CD4-positive, alpha-beta memory T cell (primary cell): ENCODE measurements at places on chromosomes 13 and 19. TPM values are rescaled to one million over a fixed set of nuclear protein-coding genes. Genes with fewer than 3 reads are reported as not detected.

Gene CEACAM7
- polyA plus RNA-seq = not detected

Gene GPC6
- polyA plus RNA-seq = not detected

DNA sequence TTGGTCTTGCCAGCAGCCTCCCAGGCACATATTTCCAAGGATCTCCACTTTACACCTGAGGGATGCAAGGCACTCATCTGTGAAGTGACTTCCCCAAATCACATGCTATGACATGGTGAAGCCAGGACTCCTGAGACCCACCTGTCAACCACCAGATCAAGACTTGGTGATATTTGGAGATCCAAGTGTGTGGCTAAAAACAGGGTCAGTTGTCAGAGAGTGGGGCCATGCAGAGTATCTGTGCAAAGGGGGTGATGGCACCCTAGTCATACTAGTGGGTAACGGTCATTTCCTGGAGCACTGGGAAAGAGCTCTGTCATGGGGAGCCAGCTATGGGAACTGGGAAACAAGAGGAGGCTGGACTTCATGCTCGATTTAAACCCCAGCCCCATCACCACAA, 218.4 kb upstream of the IRS2 start:
- no peak for DNase-seq

Gene NFILZ
- not detected for polyA plus RNA-seq

DNA sequence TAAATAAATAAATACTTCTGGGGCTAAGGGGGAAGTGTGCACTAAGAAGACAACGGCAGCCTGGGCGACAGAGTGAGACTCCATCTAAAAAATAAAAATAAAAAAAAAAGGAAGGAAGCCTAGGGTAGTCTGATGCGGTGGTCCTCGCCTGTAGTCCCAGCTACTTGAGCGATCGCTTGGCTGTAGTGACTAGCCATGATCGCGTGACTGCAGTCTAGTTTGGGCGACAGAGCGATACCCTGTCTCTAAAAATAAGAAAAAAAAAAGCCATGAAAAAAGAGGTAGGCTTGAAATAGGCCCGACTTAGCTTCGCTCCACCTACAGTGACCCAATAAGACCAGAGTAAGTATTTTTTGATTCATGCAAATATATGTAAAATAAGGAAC, 661 bp upstream of the BABAM1 start:
- DNase-seq = no peak

GRCh38 chr13:36298535-36299068, 988 bp upstream of the CCDC169 start:
- DNase-seq = no peak

Gene ZNF431
- 10.7 TPM for polyA plus RNA-seq

Gene FOSB
- 17.1 TPM for polyA plus RNA-seq

- DNase-seq = no peak
Measured at GRCh38 chr13:102703726-102704035, 8.8 kb upstream of the METTL21C start.

Gene SIGLECL1
- not detected for polyA plus RNA-seq

GRCh38 chr13:32984857-32985626, 31.2 kb upstream of the KL start:
- DNase-seq = no peak

Gene SERTM1
- polyA plus RNA-seq = not detected

- no peak for DNase-seq
Measured at GRCh38 chr13:99725644-99726043, 224.4 kb downstream of the TM9SF2 start.

GRCh38 chr13:112601371-112601770, 13.4 kb upstream of the TUBGCP3 start:
- DNase-seq = no peak

- no peak for DNase-seq
Measured at GRCh38 chr13:31350560-31350959, 150.8 kb downstream of the B3GLCT start.

- no peak for DNase-seq
Measured at GRCh38 chr19:29639086-29639485, 26.2 kb upstream of the PLEKHF1 start.

DNA sequence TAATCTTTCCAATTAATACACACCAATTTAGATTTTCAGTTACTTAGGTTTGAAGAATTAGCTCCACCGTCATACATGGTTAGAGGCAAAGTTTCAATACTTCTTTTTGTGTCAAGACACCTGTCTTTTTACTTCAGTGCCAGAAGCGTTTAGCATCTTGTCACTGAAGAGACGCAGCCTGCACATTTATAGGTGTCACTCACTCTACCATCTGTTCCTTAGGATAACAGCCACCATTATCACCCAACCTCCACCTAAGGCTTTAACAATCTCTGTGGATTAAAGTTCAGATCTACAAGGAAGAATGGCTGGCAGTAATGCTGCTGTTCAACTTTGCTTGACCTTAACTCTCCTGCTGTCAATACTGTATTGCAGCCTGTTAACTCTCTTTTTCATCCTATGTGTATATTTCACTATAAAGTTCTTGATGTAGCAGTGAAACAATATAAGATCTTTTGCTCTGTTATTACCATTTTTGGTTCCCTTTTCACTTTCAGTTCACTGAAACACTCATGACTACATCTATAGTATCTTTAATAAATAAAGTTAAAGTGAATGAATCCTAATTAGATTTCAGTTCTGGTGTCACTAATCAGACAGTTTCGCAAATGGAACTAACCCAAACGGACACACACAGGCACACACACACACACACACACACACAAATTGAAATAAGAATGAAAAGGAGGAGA, 435.6 kb downstream of the PCDH9 start:
- no peak for DNase-seq

Gene IGFL2
- not detected for polyA plus RNA-seq

DNA sequence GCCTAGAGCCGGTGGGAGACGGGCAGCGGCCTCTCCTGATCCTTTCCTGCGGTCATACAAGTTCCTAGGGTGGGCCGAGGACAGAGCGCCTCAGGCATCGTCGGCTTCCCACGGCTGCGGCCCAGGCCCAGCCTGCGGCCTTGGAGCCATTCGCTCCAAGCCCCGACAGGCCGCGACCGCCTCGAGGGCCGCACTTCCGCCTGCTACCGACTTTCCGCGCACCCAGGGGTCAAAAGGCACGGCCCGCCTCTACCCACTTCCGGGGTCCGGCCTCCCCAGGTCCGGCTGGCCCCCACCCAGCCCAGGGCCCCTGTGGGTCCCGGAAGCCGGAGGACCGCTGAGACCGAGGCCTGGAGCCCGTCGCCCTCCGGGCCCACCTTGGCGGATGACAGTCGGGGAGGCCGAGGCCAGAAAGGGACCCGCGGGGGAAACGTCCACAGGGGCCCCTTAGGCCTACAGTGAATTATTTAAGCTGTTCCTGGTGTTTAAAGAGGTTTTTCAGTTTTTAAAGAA, 16.2 kb downstream of the ZIC2 start:
- DNase-seq = no peak

Gene SULT2A1
- not detected for polyA plus RNA-seq

GRCh38 chr19:51807925-51808324, 13.0 kb downstream of the FPR3 start:
- no peak for DNase-seq

DNA sequence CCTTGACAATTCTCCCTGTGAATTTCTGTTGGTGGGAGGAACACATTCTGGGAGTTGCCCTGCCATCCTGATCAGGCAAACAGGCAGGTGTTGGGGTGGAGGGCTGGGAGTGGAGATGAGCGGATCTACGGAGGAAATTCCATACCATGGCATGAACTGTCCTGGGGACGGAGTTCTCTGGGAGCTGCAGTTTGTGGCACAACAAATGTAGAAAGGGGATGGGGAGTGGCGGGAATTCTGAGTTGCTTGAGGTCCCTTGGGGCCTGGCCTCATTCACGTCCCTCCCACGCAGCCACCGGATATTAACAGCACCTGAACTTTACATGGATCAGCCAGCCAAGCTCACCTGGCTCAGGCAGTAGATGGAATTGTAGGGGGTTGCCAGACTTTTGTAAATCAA, 70.0 kb downstream of the CHST8 start:
- no peak for DNase-seq

Gene PRDX2
- 266 TPM for polyA plus RNA-seq

Gene ZNF888
- 1.2 TPM for polyA plus RNA-seq

- DNase-seq = no peak
Measured at GRCh38 chr13:75908141-75908540, 272.0 kb downstream of the LMO7 start.

Gene CASP14
- 0.09 TPM for polyA plus RNA-seq

- DNase-seq = peak; percentile 86
Measured at GRCh38 chr19:45451131-45451849, 16.5 kb upstream of the FOSB start.

Gene CBLC
- polyA plus RNA-seq = not detected

Gene ZIM2
- not detected for polyA plus RNA-seq

DNA sequence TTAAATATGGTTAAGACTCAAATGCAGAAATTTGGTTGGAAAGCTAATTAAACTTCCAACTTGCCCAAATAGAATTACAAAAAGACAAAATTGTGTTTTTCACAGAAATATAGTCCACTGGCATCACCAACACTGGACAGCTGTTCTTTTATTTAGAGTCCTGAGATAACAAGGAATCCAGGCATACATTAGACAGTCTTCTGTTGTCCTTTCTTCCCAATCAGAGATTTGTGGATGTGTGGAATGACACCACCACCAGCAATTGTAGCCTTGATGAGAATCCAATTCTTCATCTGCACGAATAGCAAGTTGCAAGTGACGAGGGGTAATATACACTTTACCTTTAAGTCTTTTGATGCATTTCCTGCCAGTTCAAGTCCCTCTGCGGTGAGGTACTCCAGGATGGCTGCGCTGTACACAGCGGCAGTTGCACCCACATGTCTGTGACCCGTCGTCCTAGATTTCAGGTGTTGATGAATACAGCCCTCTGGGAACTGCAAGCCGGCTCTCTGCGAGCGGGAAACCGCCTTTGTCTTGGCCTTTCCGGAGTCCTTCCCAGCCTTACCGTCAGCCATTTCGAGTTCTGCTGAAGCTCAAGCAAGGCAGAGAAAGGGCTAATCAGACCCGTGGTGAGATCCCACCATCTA, 14.7 kb downstream of the UBAC2 start:
- peak; percentile 77 for DNase-seq

Gene ZNF600
- polyA plus RNA-seq = 10.9 TPM

DNA sequence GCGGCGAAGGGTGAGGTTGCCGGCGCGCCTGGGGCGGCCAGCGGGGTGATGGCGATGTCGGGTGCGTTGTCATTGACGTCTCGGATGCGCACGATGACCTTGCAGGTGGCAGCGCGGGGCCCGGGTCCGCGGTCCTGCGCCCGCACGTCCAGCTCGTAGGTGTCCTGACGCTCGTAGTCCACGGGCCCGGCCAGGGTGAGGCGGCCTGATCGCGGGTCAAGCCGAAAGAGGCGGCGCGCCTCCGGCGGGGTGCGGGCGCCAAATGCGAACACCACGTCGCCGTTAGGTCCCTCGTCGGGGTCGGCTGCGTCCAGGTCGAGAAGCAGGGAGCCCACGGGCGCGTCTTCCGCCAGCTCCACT, 1.1 kb downstream of the PCDH8 start:
- no peak for DNase-seq

DNA sequence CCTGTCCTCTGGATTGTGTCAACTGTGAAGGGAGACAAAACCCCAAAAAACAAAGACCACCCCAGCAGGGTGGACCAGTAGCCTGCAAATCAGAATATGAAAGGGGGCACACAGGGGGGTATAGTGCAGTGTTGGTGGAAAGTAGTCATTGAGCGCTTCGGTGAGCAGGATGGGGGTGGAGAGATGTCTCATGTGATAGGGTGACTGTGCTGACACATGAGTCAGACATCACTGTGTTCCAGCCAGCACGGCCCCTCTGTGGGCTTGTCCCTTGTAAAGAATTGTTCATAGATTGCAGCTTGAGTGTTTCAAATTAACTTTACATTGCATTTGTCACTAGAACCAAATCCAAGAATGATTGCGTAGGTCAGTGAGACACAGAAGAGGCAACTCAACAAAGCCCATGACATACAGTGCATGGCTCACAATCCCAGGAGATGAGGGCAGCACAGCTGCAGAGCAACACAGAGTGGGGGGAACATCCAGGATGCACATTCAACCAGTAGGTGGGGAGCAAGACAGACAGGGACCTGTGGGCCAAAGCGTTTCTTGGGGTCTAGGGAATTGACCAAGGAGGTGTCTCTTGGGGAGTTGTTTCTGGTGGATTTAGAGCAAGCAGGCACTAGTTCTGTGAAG, 7.5 kb downstream of the ZNF440 start:
- no peak for DNase-seq

DNA sequence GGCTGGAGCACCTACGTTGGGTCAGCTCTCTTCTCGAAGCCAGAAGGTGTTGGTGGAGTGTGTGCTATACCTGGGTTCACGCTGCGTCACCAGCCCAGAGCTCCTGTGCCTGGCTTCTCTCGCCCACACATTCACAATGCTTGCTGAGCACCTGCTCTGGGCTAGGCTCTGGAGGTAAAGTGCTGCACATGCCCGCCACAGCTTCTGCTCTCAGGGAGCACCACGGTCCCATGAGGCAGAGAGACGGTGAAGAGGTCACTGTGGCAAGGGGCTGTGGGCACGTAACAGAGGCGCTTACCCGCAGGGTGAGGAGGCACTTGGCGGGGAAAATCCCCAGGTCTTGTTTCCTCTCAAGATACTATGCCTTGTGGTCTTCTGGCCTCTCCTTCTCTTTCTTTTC, 174.2 kb downstream of the TEX29 start:
- no peak for DNase-seq

DNA sequence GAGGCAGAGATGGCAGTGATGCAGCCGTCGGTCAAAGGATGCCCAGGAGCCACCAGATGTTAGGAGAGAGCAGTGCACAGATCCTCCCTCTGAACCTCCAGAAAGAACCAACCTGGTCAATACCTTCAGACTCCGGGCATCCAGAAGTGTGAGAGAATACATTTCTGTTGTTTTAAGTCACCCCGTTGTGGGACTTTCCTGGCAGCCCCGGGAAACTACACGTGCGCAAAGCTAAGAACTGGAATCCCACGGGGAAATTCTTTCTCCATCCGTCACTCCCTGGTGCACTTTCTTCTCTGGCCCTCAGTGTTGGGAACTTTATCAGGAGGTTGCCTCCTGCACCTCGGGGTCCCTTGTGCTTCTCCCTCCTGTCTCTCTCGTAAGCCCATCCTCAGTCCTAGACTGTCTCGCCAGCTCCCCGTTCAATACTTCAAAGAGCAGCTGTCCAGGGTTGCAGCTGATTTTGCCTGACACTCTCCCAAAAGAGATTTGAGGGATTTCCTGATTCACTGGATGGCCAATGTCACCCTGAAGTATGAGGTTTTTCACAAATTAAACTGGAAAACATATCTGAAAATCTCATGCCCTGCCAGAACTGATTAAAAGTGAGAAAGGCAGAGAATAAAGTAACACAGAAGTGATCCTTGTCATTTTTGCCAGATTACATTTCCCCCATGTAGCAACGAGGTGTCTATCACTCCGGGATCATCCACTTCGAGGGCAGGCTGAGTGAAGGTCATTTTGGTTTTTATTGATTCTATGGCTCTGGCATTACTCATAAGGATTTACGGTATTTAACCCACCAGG, 136.8 kb downstream of the DCT start:
- no peak for DNase-seq

Gene ZNF181
- polyA plus RNA-seq = 37.0 TPM

Gene HSPH1
- polyA plus RNA-seq = 48.6 TPM

DNA sequence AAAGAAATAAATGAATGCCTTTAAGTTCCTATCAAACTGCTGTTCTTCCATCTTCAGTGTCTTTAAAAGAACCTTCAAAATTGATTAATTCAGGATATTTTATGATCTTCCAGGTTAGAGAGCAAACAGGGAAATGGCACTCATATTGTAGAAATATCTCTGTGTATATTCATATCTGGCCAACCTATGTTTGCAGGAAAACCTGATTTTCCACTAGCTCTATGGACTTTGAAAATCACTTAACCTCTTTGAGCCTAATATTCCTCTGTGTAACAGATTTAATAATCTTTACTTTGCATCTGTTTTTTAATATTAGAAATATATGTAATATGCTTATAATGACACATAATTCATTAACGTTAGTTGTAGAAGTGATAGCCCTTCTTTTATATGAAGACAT, 227.7 kb upstream of the ATXN8OS start:
- DNase-seq = no peak

Gene MAMSTR
- polyA plus RNA-seq = 0.71 TPM
